ENCODE measurements at places on chromosomes 3 and 15. TPM values are rescaled to one million over a fixed set of nuclear protein-coding genes. Genes with fewer than 3 reads are reported as not detected.

Gene CCR8
- not detected for total RNA-seq

Gene CYP8B1
- not detected for total RNA-seq

Gene TTLL13
- total RNA-seq = 0.16 TPM

Gene ITGA11
- 11.4 TPM for total RNA-seq

Gene RASL12
- total RNA-seq = 8.3 TPM

Gene TERB2
- not detected for total RNA-seq

Gene SELENOK
- 12.1 TPM for total RNA-seq

Gene IL17RB
- total RNA-seq = 0.49 TPM

Gene NEO1
- total RNA-seq = 23.7 TPM

Gene NGLY1
- 25.6 TPM for total RNA-seq

Gene FBXL22
- 1.1 TPM for total RNA-seq

Gene SH3GL3
- 0.24 TPM for total RNA-seq

Gene THRB
- 46.3 TPM for total RNA-seq

Gene DOCK3
- 0.16 TPM for total RNA-seq

Gene MAGEL2
- 0.24 TPM for total RNA-seq

Gene DNAH12
- under 0.01 TPM for total RNA-seq

Gene FETUB
- not detected for total RNA-seq

Gene LRTM1
- 0.49 TPM for total RNA-seq

Measured in hair follicle dermal papilla cell (primary cell).